ENCODE measurements at places on chromosomes 1 and 21.

DNA sequence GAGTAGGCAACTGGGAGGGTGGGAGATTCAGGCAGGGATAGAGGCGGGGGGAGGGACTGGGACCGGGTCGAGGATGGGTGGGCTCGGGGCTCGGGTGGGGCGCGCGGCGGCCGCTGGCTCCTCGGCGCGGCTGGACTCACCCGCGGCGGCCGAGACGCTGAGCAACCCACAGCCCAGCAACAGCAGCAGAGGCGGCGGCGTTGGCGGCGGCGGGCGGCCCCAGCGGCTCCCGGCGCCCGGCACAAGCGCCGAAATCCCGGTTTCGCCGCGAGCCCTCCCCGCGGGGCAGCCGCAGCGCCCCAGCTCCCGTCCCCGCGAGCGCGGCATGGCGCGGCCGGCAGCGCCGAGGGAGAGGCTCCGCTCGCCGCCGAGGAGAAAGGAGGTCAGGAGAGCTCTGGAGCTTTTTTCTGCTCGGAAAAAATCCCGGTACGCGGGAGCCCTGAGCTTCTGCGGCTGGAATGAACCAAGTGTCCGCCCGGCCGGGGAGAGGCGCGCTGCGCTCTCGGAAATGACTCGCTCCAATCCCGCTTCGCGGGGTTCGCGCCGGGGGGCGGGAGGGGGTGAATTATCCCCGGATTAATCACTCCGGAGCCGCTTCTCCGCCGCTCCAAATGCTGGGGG is at the start of gene CSMD2:
CSMD2 (minus strand) TSS at position 460 of the 621 bp plus-strand sequence; CDS start at position 327, 133 bp downstream.
- no peak for DNase-seq

DNA sequence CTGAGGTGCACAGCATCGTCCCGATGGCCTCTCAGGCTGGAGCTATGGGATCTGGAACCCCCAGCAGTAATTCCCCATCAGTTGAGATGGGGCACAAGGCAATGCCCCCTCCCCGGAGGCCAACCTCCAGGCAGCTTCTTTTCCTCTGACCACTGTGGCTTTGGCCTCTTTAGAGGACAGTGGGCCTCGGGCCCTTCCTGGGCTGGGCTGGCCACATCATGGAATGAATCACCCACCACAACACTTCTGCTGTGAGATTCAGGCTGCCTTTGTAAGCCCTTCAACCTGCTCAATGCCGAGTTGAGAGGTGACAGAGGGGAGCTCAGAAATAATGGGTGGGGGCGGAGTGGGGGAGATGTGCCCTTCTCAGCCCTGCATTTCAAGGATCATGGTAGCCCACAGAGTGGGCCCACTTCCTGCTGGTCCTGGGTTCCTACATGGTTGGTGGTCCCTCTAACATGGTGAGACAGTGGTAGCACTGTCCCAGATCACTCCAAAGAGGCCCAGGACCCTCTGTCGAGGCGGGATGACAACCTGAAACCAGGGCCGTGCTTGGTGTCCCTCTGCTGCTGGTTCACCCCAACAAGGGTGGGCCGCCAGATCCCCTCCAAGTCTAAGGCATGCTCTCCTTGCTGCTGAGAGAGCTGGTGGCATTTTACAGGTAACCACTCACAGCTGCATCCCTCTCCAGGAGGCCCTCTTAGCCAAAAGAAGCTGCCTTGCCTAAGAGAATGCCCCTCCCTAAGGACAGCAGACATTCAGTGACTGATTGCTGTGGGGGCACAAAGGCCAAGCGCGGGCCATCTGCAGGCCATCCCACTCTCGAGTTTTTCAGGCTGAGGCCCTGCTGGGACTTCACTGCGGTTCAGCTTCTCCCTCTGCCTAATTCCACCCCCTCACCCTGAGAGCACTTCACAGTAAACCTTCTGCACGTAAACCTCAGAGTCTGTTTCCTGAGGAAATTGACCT is 29.7 kb upstream of the EVA1B start:
- DNase-seq, result no peak

DNA sequence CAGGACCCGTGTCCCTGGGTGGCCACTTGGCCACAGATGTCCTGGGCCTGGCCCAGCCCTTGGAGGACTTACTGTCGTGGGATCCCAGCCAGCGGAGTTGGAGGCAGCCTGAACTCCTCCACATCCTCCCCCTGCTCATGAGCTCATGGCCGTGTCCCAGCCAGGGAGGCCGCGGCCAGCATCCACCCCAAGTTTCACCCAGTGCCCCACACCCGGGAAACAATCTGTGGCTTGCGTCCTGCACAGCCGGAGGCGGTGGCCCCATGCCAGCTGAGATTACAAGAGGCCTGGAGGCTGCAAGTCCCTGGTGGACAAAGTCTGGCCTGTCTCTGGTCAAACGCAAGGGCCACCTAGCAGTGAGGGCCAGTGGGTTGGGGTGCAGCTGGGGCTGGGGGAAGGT is 27.5 kb upstream of the TMEM52 start:
- DNase-seq, result no peak

DNA sequence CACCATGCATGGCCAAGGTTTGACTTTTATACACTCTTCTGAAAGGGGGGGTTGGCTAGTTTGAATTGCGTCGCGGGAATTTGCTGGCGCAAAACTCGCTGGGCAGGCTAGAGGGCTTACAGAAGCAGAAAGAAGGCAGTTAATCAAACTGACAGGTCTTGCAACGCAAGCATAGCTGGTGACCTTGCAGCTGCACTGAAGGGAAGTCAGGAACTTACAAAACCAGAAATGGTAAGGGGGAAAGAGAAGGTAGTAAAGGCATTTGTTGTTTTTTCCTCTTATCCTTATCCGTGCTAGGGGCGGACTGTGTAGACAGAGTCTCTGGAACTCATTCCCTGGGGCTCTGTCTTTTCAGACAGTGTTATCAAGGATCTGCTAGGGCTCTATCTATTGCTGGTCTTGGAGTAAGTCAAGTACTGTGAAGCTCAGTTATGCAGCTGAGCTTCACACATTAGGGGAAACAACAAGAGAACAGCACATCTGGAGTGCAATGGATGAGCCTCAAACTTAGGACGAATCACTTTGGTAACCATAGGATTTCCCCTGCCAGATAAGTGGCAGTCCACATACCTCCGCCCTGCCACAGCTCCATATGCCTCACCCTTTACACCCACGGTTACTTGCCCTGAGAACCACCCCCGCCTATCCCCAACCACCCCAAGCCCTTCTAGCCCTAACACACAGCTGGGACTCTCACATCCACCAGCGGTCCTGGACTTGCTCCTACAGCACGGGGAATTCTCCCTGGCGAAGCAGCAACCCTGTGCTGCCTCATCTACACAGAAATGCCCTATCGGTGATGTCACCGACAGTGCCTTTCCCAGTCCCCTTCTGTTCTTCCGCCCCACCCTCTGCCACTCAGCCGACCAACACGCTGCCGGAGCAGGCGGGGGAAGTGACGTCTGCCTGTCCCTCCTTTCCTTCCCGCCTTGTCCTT is 251.4 kb downstream of the FAM72C start:
- no peak for DNase-seq

GRCh38 chr1:205669341-205670149 is 10.8 kb downstream of the SLC45A3 start:
- no peak for DNase-seq

- DNase-seq, result no peak
These were observed 943 bp downstream of the ERRFI1 start for GRCh38 chr1:8025061-8025670.

GRCh38 chr1:234545517-234546386 is 64.2 kb downstream of the IRF2BP2 start:
- no peak for DNase-seq

DNA sequence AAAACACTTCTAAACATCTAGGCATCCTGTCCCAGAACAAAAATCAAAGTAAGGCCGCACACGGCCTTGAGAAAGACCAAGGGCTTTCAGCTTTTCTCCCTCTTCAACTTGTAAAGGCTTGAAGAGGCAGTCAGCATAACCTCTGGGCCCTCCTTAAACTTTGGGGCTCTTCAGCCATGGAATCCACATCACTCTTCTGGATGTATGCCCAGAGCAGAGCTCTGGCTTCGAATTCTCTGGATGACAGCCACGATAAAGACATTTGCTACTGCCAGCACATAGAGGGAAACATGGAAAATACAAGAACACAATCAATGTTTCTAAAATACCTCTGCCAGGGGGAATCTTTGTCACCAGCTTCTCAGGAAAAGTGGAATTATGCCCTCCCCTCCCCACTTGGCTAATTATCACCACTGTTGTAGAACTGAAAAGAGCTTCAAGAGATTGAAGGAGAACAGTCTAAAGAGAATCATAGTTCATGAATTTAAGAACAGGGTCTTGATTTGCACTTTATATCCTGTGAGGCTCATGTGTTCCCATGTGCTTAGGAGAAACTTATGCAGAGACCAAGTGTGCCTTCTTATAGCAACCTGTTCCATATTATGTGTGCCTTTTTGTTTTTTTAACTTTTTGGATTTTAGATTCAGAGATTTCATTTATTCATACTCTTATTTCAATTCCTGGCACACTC is 39.0 kb upstream of the DPT start:
- DNase-seq, result no peak

DNA sequence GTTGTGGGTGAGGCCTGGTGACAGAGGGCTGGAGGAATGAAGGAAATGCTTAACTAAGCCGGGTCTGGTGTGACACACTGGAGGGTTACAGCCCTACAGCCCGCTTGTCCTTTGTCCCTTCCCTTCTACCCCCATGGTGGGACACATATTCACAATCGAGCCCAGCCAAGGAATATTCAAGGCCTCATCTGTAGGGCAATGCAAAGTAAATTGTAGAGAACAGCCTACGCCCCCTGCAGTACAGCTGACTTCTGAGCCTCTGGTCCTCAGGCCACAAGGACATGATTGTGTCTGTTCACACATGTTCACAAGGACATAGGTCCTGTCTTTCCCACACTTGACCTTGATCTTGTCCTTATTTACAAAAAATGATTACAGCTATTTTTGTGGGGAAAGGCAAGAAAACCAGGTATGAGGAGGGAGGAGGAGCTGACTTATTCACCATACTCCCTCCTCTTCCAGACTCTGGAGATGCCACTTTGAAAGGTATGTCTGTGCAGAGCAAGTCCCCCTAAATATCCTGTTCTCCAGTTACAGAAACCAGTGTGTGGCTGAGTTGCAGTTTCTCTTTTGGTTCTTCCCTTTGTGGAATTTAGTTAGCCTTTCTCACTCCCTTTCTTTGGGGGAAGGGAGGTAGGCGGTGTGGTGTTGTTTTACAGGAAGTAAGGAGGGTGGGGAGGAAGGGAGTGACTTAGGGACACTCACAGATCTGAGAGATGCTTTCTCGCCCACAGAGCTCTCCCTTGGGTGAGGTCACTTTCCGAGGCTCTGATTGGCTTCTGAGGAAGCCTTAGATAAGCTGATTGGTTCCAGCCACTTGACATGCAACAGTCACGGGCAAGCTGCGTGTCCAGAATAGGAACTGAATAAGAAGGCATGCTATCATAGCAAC is 14.6 kb downstream of the POLR3GL start:
- DNase-seq, result peak; percentile 85

DNA sequence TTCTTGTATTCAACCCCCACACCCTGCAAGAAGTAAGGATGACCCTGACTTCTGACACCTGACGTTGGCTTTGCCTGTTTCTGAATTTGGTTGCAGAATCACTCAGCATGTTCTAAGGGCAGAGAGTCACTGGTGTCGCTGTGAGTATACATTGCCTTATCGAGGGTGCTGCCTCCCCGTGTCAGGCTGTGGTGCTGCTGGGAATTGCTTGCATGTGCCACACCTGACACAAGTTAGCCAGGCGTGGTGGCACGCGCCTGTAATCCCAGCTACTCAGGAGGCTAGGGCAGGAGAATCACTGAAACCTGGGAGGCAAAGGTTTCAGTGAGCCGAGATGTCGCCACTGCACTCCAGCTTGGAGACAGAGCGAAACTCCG is 45.9 kb downstream of the WDR4 start:
- DNase-seq, result no peak

DNA sequence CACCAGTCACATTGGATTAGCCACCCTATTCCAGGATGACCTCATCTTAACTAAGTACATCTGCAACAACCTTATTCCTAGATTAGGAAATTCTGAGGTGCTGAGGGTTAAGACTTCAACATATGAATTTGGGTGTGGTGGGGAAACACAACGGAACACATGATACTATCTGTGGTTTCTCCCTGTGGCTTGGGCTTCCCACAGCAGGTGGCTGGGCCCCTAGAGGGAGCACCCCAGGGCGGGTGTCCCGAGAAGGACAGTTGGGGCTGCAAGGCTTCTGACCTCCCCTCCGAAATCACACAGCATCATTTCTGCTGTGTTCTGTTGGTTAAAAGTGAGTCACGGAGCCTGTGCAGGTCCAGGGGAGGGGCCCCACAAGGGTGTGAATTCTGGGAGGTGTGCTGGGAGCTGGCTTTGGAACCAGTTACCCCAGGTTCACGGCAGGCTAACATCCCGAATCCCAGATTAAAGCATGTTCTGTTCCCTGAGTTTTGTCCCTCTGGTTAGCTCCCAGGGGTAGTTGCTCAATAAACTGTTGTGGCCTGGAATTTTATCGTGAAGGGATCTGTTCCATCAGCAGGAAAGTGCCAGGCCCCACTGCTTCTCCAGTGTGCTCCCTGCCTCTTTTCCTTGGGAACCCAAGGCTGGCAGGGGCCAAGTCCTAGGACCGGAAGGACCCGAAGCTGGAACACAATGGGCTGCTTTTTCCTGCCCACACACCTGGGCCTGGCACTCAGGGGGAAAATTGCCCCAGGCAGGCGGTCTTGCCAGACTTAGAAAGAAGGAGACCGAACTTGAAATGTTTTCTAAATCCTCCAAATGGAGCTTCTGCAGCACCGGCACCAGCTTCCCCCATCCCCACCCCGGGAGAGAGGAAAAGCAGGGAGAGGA is 154.0 kb upstream of the WNT4 start:
- no peak for DNase-seq

DNA sequence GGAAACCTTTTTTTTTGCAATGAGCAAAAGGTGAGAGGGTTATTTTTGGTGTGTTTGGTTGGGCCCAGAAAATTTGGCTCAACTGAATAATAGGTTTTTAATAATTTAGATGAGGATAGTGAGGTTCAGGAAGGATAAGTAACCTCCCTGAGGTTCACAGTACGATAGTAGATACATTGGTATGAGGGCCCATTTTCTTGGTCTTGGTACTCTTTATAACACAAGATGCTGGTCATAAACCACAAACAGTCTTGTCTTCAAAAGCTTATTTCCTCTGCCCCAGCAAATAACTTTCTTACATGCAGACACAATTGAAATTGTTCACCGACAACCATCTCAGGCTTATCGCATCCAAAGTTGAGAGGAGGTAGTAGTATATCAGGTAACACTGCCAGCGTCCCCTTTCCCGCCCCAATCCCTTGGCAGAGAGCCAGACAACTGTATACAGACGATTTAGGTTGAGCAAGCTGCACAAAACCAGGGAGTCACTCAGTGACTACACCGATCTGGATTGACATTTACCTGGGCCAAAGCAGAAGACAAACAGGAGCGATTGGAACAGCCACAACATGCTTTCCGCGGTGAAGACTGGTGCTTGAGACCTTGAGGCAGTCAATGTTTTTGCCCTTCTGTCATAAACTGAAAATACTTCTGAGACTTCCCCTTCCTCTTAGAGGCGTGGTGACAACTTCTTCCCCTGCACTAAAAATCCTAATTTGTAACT is at the start of gene SLAMF6:
SLAMF6 (minus strand) TSS at position 634 of the 724 bp plus-strand sequence; CDS start at position 571, 63 bp downstream.
- no peak for DNase-seq

DNA sequence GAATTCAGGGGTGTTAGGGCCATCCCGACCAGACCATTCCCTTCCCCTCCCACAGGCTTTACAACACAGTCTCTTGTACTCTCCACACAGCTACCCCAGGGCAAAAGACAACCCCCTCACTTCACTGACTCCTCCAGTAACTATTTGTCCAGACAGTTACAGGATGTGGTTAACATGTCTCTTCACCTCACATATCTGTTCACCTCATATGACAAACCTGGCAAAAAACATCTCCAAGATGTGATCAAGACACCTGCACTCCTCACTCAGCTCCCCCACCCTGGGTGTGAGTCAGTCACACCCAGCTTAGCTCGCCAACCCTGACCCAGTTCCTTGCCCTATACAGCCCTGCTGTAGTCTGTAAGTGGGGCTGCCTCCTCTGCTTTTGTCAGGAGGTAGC is 490.5 kb upstream of the CHRM3 start:
- no peak for DNase-seq

GRCh38 chr1:75134647-75135572 is 722 bp downstream of the LHX8 start:
- DNase-seq, result no peak

All from NK-92 treated with Interleukin-12 subunit alpha and Interleukin-12 subunit beta, amount 100 ng/mL, for 24 hours (cell line).